Iris pigment epithelial cell (primary cell): ENCODE measurements at places on chromosomes 5 and 9.
A peak's percentile ranks its signal among the peaks of the same experiment; 100 is the strongest.

DNA sequence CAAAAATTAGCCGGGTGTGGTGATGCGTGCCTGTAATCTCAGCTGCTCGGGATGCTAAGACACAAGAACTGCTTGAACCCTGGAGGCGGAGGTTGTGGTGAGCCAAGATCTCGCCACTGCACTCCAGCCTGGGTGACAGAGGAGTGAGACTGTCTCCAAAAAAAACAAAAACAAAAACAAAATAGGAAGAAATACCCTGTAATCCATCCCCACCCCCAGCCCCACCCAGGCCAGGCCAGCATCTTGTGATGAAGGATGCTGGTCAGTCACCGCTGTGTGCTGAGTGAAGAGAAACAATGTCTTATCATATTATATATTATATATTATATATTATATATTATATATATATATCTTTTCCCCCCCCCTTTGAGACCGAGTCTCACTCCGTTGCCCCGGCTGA is 15.4 kb upstream of the CCIN start:
- DNase-seq, result no peak

- no peak for DNase-seq
Measured at GRCh38 chr9:21657966-21658667, 144.3 kb upstream of the MTAP start.

GRCh38 chr5:151002250-151002649 is 18.1 kb upstream of the GPX3 start:
- peak; percentile 33 for DNase-seq

DNA sequence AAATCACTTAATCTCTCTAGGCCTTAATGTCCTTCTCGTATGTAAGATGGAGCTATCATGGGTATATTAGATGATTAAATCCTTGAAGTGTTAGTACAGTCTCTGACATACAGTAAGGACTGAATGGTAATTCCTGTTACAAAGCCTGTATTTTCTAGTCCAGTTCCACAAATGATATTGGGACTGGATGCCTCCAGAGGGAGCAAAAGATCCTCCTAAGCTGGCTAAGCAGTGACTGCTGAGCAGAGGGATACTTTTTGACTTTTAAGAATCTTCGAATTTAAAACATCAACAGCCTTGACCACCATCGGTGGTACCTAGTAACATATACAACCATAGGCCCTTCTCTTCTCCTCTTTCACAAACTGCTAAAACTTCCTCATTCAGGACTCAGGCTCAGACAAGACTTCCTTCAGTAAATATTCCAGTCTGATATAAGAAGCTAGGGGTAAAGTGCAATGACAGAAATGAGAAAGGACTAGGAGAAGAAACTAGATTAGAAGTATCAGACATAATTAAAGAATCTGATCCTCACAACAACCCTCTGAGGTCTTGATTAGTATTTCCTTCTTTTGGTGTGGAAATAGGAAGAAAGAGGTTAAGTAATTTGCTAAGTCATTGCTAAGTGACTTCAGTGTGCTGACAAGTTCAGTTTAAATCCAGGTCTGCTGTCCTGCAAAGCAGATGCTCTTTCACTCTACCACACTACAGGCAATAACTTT is 13.9 kb downstream of the PTAR1 start:
- DNase-seq, result no peak

GRCh38 chr5:1086137-1086536 is 25.7 kb downstream of the SLC12A7 start:
- no peak for DNase-seq

- no peak for DNase-seq
Measured at GRCh38 chr5:124580925-124581737, 165.3 kb downstream of the ZNF608 start.

DNA sequence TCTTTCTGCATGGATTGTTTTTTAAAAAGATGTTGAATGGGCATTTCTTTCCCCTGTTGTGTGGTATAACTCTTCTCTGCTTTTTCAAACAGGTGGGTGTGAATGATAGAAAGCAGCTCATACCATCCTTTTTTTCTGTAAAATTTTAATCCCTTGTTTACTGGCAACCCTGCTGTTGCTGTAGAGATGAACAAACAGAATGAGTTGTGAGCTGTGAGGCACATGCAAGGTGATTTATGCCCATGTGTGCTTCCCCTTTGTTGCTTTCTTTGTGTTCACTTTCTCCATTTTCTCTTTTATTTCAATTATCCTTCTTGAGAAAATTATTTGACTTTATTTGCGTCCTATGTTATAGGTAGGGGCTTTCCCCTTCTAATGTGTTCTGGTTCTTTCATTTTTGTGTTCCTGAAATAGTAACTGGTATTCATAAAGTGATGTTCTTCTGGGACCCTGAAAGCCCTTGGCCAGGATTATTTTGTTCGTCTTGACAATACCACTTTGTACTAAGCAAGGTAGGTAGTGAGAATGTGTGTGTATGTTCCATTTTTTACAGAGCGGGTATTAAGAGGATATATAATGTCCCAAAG is 79.9 kb downstream of the AOPEP start:
- DNase-seq, result no peak

DNA sequence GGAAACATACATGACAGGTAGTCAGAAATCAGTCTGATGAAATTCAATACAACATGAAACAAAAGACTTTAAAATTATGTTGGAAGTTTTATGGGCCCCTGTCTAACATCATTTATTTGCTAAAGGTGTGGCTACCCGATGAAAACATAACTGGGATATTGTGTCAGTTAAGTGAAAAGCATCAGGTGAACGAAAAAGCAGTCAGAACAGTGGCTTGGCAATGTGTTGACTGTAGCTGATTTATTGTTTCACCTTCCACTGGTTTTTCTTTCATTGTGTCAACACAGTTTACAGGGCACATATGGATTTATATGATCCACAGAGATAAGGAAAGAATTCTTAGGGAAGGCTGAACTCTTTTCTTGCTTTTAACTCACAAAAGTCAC is 429.6 kb upstream of the ZNF608 start:
- no peak for DNase-seq

DNA sequence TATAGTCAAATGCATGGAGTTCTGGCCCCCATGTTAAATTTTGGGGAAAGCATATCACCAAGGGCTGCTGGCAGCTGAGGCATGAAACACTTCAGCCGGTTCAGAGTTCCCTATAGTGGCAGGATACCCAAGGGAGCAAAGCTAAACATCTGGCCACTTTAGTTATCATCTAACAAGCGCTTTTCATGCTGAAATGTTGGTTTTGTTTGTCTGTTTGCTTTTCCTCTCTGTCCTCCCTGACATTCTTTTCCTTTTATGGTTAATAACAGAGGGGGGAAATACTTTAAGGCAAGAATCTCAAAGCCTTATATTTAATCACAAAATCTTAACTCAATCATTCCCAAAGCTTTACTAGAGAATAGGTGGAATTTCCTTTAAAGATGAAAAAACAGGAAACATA is 11.9 kb downstream of the APBA1 start:
- no peak for DNase-seq

DNA sequence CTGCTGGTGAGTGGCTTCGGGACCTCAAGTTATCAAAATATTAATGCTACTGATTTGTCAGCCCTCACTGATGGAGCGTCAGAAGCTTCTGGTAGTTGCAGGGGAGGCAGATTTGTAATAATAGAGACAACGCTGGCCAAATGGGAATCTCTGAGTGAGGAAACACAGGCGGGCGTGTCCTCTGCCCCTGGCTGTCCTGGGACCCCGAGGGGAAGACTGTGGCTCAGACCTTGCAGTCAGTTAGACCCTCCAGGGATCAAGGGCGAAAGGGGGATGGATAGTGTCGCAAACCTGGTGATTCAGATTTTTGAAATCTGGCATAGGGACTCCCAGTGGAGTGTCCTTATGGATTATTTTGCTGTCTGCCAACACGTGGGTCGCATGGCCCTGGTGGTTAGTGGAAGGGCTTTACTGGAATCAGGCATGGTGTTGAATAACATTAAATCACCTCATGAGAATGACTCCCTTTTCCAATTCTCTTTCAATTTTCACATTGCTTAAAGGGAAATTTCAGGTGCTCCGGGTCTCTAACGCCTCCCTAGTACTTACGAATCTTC is 35.1 kb upstream of the NTNG2 start:
- DNase-seq, result no peak

DNA sequence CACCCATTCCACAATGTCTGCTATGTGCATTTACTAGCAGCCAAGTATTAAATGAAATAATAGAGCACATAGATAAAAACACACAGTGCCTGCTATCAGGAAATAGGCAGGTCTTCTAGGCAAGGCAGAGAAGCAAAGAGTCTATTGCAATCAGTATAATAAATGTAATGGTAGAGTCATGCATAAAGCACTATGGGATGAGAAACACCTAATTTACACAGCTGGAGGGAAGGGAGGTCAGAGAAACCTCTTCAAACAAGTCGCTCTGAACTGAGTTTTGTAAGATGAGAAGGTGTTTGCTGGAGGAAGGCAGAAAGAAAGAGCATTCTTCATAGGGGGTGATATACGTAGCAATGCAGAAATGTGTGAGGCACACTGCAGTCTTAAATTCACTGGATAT is 341.0 kb upstream of the DMAC1 start:
- DNase-seq, result no peak

- no peak for DNase-seq
Measured at GRCh38 chr5:135626636-135627035, 47.8 kb upstream of the CXCL14 start.

DNA sequence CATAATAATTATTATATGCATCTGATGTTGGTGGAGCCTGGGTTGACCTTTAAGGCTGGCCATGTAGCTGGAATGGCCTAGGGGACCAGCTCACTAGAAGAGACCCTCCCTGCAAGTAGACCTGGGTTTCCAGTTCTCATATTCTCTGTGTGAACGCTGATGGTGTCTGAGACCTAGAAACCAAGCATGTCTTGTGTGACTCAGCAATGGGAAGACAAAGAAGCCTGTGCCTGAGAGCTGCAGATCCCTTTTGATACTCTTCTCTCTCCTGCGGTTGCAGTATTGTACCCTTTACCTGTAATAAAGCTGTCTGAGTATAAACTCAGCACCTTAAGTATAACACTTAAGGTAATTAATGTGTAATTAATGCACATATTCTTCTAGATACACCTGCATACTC is 22.2 kb downstream of the C9orf152 start:
- DNase-seq, result no peak

GRCh38 chr5:100889165-100889743 is 13.8 kb downstream of the ST8SIA4 start:
- DNase-seq, result no peak

GRCh38 chr9:133347515-133347984 is 381 bp downstream of the MED22 start:
- DNase-seq, result no peak

GRCh38 chr9:123609844-123610243 is 253.8 kb downstream of the CRB2 start:
- no peak for DNase-seq

GRCh38 chr9:114484854-114485443 is 20.3 kb downstream of the WHRN start:
- DNase-seq, result peak; percentile 88

DNA sequence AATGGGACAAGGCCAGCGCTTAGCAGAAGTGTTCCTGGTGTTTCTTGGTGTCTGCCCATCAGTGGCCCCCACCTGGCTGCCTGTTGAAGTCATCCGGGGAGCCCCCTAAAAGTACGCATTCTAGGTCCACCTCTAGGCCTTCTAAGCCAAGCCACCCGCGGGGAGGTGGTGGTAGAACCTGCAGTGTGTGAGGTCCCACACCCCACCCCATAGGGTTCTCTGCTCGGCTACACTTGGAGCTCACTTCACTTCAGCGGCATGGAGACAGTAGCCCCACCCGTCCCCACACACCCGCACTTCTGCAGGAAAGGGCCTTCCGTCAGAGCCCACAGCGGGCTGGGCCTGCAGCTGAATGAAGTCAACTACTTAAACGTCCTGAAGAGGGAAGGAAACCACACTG is 29.6 kb upstream of the FCN2 start:
- DNase-seq, result no peak

- DNase-seq, result no peak
Measured at GRCh38 chr5:180212363-180213255, 3.6 kb upstream of the RASGEF1C start.

DNA sequence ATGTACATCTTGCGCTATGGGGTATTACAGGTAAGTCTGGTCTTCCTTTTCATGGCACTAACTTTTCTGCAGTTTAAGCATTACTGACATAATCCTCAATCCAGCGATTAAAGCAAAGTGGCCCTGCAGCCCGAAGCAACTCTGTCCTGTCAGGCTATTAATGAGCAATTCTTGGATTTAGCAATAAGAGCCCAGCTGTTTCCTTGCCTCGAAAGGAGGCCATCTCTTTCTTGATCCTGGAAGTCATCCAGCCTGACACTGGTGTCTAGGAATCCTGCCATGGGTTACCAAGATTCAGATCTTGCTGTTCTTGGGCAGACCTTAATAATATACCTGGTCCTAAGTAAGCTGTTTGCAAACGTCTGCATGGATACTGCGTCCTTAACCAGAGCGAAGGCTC is 102.0 kb downstream of the RFK start:
- DNase-seq, result peak; percentile 13

- peak; percentile 55 for DNase-seq
Measured at GRCh38 chr9:76373173-76373783, 20.9 kb downstream of the RFK start.

GRCh38 chr9:37364751-37365360 is 57.6 kb upstream of the GRHPR start:
- DNase-seq, result no peak

GRCh38 chr9:91949946-91950664 is at the start of gene ROR2:
Gene ROR2 (minus strand): TSS chr9:91950228.
- peak; percentile 61 for DNase-seq

GRCh38 chr5:14035859-14036503 is 91.5 kb upstream of the DNAH5 start:
- DNase-seq, result peak; percentile 99

DNA sequence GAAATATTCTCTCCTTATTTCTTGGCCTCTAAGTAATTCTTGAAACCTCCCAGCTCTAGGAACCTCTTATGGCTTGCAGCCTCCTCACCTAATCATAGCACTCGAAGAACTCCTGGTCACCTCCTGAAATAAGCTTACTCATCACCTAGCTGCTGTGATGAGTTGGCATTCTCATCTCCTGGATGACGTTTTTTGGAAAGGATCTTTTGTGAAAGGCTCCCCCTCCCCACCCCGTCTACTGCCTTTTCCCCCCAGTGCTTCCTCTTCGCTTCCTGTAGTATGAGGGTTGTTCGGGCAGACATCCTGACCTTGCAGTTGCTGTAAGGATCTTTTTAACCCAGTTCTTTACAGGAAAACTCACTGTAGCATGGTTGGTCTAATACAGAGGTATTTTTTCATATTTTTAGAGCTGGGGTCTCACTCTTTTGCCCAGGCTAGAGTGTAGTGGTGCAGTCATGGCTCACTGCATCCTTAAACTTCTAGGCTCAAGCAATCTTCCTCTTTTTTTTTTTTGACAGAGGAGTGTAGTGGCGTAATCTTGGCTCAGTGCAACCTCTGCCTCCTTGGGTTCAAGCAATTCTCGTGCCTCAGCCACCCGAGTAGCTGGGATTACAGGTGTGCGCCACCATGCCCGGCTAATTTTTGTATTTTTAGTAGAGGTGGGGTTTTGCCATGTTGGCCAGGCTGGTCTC is 41.8 kb downstream of the ARHGAP26 start:
- DNase-seq, result no peak

- DNase-seq, result no peak
Measured at GRCh38 chr5:40093550-40093949, 586.2 kb upstream of the PTGER4 start.

- DNase-seq, result no peak
Measured at GRCh38 chr9:135147474-135147805, 60.0 kb downstream of the OLFM1 start.
